Mesothelial cell of epicardium (in vitro differentiated cells): ENCODE measurements at places on chromosomes 4 and X. TPM values are rescaled to one million over a fixed set of nuclear protein-coding genes. Genes with fewer than 3 reads are reported as not detected.

GRCh38 chr4:129883996-129884395, 788.0 kb downstream of the C4orf33 start:
- no peaks in the 10 kb centered on the region for H3K4me1 ChIP-seq
- H3K36me3 ChIP-seq: no peaks in the 10 kb centered on the region
- no peak overlapping the region for H3K4me3 ChIP-seq
- H3K27me3 ChIP-seq: no peaks in the 10 kb centered on the region

DNA sequence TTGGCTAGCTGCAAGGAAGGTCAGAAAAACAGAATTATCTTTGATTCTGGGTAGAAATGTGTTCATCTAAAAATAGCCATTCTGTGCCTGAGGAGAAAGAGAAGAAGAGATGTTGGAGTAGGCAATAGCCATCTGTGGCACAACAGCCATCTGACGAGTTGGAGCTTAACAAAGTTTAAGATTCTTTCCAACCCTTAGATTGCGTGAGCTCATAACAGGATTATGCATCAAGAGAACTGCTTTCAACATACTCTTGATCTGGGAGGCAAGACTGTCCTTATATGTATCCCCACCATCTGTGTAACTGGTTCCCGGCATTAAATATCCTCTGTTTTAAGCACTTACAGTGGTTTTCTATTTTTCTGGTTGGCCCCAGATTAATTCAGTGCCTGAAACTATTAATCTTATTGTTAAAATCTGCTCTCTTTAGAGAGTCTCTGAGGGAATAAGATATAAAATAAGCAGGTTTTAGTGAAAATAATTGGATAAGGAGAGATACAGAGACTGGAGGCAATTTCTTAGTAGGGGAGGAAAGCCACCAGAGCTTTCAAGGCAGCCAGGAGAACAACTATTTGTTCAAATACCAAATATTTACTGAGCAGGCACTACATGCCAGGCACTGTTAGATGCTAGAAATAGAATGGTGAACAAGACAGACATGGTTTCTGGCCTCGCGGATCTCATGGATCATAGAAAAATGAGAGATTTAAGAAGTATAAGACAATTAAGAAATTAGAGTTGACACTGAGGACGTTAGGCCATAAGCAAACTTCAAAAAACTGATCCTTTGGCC, 398.0 kb downstream of the SMARCA1 start:
- no peaks in the 10 kb centered on the region for H3K4me1 ChIP-seq
- no peak for DNase-seq
- H3K27me3 ChIP-seq: no peaks in the 10 kb centered on the region
- H3K4me3 ChIP-seq: no peak overlapping the region

GRCh38 chrX:15874672-15875071, 20.1 kb upstream of the AP1S2 start:
- H3K4me1 ChIP-seq: peaks cover 23% of the 10 kb centered on the region
- H3K4me3 ChIP-seq: no peak overlapping the region
- H3K27me3 ChIP-seq: no peaks in the 10 kb centered on the region
- no peak for DNase-seq

GRCh38 chr4:20480165-20480947, 219.9 kb upstream of the PACRGL start:
- no peaks in the 10 kb centered on the region for H3K27me3 ChIP-seq
- no peak for DNase-seq
- H3K4me1 ChIP-seq: peaks cover 50% of the 10 kb centered on the region
- peak overlapping the region; percentile 69 for H3K4me3 ChIP-seq
- peak overlapping the region; percentile 80 for H3K27ac ChIP-seq
- peaks cover 5% of the 10 kb centered on the region for H3K36me3 ChIP-seq

- no peak for DNase-seq
- H3K4me3 ChIP-seq: no peak overlapping the region
- peaks cover 31% of the 10 kb centered on the region for H3K4me1 ChIP-seq
- peak overlapping the region; percentile 60 for H3K27ac ChIP-seq
- no peaks in the 10 kb centered on the region for H3K27me3 ChIP-seq
Observed at GRCh38 chrX:22389556-22390179, 117.0 kb downstream of the CBLL2 start.

GRCh38 chr4:123198706-123199105, 197.9 kb upstream of the SPRY1 start:
- H3K36me3 ChIP-seq: no peaks in the 10 kb centered on the region
- H3K27me3 ChIP-seq: no peaks in the 10 kb centered on the region
- H3K27ac ChIP-seq: no peak overlapping the region
- peaks cover 4% of the 10 kb centered on the region for H3K4me1 ChIP-seq

DNA sequence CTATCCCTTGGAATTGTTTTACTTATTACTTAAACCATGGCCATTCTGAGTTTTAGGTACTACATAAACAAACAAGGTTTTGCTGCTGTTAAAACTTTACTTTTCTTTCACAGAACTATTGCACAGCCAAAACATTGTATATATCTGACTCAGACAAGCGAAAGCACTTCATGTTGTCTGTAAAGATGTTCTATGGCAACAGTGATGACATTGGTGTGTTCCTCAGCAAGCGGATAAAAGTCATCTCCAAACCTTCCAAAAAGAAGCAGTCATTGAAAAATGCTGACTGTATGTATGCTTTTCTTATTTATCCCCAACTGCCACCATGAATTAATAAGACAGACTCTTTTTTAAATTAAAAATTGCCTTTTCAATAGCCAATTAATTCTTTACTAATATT, 69.8 kb downstream of the CCKAR start:
- no peaks in the 10 kb centered on the region for H3K27me3 ChIP-seq
- H3K4me1 ChIP-seq: peaks cover 6% of the 10 kb centered on the region
- H3K27ac ChIP-seq: no peak overlapping the region
- H3K36me3 ChIP-seq: peaks cover 24% of the 10 kb centered on the region

DNA sequence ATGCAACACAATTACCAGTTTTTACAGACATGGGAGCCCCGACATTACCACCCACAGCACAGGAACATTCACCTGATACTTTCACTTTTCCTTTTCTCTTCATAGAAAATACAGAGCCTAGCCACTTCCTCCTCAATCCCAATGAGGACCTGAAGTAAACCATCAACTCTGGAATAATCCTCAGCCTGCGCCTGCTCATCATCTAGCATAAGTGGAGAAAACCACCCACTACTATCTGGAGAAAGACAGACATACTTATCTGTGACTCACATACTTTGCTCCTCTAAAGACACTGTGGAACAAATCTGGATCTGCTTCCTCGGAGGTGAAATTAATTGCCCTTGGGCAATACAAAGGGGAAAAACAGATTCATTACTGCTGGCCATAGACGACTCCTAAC, 47.8 kb downstream of the ZCCHC13 start:
- DNase-seq: no peak
- H3K27ac ChIP-seq: no peak overlapping the region
- H3K36me3 ChIP-seq: no peaks in the 10 kb centered on the region
- H3K4me3 ChIP-seq: no peak overlapping the region
- no peaks in the 10 kb centered on the region for H3K4me1 ChIP-seq
- no peaks in the 10 kb centered on the region for H3K27me3 ChIP-seq

DNA sequence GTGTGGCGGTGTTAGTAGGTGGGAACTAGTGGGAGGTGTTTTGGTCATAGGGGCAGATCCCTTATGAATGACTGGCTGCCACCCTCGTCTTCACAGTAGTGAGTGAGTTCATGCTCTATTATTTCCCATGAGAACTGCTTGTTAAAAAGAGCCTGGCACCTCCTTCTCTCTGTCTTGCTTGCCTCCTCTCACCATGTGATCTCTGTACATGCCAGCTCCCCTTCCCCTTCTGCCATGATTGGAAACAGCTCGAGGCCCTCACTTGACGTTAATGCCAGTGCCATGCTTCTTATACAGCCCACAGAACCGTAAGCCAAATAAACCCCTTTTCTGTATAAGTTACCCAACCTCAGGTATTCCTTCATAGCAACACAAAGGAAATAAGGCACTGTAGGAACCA, 21.7 kb downstream of the PNMA6F start:
- no peak overlapping the region for H3K27ac ChIP-seq
- no peaks in the 10 kb centered on the region for H3K36me3 ChIP-seq
- no peak for DNase-seq
- H3K4me1 ChIP-seq: no peaks in the 10 kb centered on the region

GRCh38 chr4:7419961-7420660, 14.6 kb downstream of the PSAPL1 start:
- H3K4me3 ChIP-seq: no peak overlapping the region
- H3K36me3 ChIP-seq: no peaks in the 10 kb centered on the region
- H3K27ac ChIP-seq: no peak overlapping the region
- H3K27me3 ChIP-seq: peaks cover 8% of the 10 kb centered on the region
- H3K4me1 ChIP-seq: no peaks in the 10 kb centered on the region

GRCh38 chr4:73839071-73839470, 2.6 kb downstream of the CXCL6 start:
- no peak for DNase-seq
- no peak overlapping the region for H3K27ac ChIP-seq
- no peaks in the 10 kb centered on the region for H3K36me3 ChIP-seq
- no peak overlapping the region for H3K4me3 ChIP-seq
- H3K4me1 ChIP-seq: peaks cover 9% of the 10 kb centered on the region

GRCh38 chr4:126935801-126936200, 697.0 kb upstream of the INTU start:
- DNase-seq: no peak
- H3K27ac ChIP-seq: no peak overlapping the region
- H3K36me3 ChIP-seq: no peaks in the 10 kb centered on the region
- peaks cover 2% of the 10 kb centered on the region for H3K4me1 ChIP-seq

- H3K4me3 ChIP-seq: no peak overlapping the region
- H3K27ac ChIP-seq: no peak overlapping the region
- no peaks in the 10 kb centered on the region for H3K27me3 ChIP-seq
- peaks cover 24% of the 10 kb centered on the region for H3K36me3 ChIP-seq
- no peaks in the 10 kb centered on the region for H3K4me1 ChIP-seq
Observed at GRCh38 chr4:127642169-127642568, 9.4 kb downstream of the INTU start.

DNA sequence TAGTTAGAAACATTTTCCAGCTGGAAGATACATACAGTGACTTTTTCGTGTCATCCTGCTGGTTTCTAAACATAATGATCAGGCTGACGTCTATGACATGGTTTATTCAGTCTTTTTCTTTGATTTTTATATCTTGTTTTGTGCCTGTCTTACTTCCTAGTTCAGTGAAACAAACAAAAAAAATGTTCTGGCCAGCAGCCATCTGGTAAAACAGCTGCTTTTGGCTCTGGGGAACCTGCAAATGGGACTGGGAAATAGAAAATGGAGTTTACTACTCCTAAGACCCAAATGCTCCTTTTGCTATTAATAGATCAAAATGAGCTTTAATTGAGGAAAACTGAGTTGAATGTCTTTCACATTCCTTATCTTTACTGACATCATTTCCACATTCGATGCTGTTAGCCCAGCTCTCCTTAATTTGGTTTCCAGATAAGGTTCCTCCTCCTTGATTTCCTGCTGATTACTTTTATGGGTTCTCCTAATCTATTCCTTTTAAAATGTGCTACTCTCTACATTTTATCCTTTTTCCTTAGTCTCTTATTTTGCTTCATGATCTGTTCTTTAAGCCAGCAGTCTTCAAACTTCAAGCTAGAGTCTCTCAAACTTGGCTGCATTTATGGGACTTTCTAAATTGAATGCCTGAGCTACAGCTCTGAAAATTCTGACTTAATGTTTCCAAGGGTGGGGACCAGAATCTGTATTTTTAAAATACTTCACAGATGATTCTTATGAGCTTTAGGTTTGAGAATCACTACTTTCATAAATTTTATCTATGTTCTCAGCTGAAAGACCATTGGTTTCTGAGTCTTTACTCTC, 499.5 kb downstream of the ANKRD50 start:
- DNase-seq: no peak
- peak overlapping the region; percentile 54 for H3K27ac ChIP-seq
- no peaks in the 10 kb centered on the region for H3K27me3 ChIP-seq
- no peak overlapping the region for H3K4me3 ChIP-seq

DNA sequence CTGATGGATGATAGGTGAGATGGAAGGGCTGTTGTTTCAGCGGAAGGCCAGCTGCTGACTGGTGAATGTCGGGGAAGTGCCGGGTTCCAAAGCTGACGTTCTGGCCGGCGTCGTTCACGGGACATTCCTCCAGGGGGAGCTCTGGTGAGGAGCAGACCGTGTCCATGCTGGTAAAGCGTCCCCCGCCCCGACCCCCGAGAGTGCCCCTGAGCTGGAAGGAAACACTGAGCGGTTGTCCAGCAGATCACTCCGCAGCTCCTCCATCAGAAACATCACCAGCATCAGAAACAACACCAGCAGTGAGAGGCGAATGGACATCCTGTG, 18.6 kb upstream of the ADRA2C start:
- H3K4me3 ChIP-seq: no peak overlapping the region
- DNase-seq: no peak
- no peaks in the 10 kb centered on the region for H3K4me1 ChIP-seq
- H3K27ac ChIP-seq: no peak overlapping the region
- peaks cover 91% of the 10 kb centered on the region for H3K27me3 ChIP-seq
- H3K36me3 ChIP-seq: no peaks in the 10 kb centered on the region

GRCh38 chr4:72323227-72323626, 245.8 kb downstream of the ADAMTS3 start:
- no peak for DNase-seq
- no peaks in the 10 kb centered on the region for H3K36me3 ChIP-seq
- no peak overlapping the region for H3K4me3 ChIP-seq
- peaks cover 11% of the 10 kb centered on the region for H3K4me1 ChIP-seq
- H3K27me3 ChIP-seq: no peaks in the 10 kb centered on the region
- H3K27ac ChIP-seq: no peak overlapping the region

DNA sequence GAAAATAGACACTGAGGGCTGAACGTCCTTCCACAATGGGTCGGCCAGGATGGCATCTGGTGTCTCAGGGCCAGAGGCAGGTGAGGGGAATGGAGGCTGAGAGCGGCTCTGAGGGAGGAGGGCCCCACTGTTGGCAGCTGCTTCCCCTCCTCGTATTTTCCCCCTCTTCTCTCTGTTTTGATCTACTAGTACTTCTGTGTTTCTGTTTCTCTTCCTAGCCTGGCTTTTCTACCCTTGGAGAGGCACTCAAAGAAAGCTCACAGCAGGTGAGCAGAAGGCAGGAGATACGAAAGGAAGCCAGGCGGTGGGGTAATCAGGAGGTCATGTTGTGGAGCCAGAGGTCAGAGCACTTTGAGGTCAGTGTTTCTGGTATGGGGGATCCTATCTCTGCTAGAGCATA, 151.8 kb upstream of the GATB start:
- peaks cover 3% of the 10 kb centered on the region for H3K36me3 ChIP-seq
- DNase-seq: no peak
- no peaks in the 10 kb centered on the region for H3K27me3 ChIP-seq
- no peak overlapping the region for H3K27ac ChIP-seq
- H3K4me1 ChIP-seq: peaks cover 10% of the 10 kb centered on the region
- no peak overlapping the region for H3K4me3 ChIP-seq

- no peak overlapping the region for H3K27ac ChIP-seq
- no peak for DNase-seq
- H3K4me3 ChIP-seq: no peak overlapping the region
- H3K36me3 ChIP-seq: no peaks in the 10 kb centered on the region
- peaks cover 16% of the 10 kb centered on the region for H3K4me1 ChIP-seq
Observed at GRCh38 chr4:161585011-161585410, 578.8 kb downstream of the FSTL5 start.

- no peak overlapping the region for H3K4me3 ChIP-seq
- DNase-seq: no peak
- peaks cover 46% of the 10 kb centered on the region for H3K27me3 ChIP-seq
- no peaks in the 10 kb centered on the region for H3K36me3 ChIP-seq
Observed at GRCh38 chrX:46575991-46576392, 2.4 kb downstream of the CHST7 start.

SLC4A4 gene
- total RNA-seq: 4.9 to 8.3 TPM (median 5.1 TPM) in 3 replicates

MXRA5 gene
- 131 to 139 TPM (median 134 TPM) in 3 replicates for total RNA-seq

CITED1 gene
- 1.4 to 2.8 TPM (median 1.6 TPM) in 3 replicates for total RNA-seq

AADAT gene
- total RNA-seq: 33.7 to 36.3 TPM (median 35.2 TPM) in 3 replicates

STPG2 gene
- total RNA-seq: 0.85 to 0.97 TPM (median 0.88 TPM) in 3 replicates

EREG gene
- total RNA-seq: 0.04 to 0.22 TPM in 2 of 3 replicates, not detected in the other

NEUROG2 gene
- total RNA-seq: not detected in 3 replicates

NOX1 gene
- not detected in 3 replicates for total RNA-seq

VCX2 gene
- total RNA-seq: not detected in 3 replicates

TLR6 gene
- 0.77 to 1.2 TPM (median 0.98 TPM) in 3 replicates for total RNA-seq

GIMD1 gene
- total RNA-seq: not detected in 3 replicates

CCDC110 gene
- 0.84 to 2.0 TPM (median 1.0 TPM) in 3 replicates for total RNA-seq

MOB1B gene
- 35.3 to 36.9 TPM (median 36.2 TPM) in 3 replicates for total RNA-seq

FRAS1 gene
- 45.3 to 52.8 TPM (median 51.9 TPM) in 3 replicates for total RNA-seq

TIGD4 gene
- total RNA-seq: 0.43 to 0.65 TPM (median 0.58 TPM) in 3 replicates
